ENCODE measurements at places on chromosomes 11 and 22.

- H3K36me3 ChIP-seq: peaks cover 53% of the 10 kb centered on the region
- H3K27me3 ChIP-seq: no peaks in the 10 kb centered on the region
- no peak overlapping the region for H3K4me3 ChIP-seq
- peak overlapping the region; percentile 66 for H3K27ac ChIP-seq
These were observed 120.9 kb downstream of the SWAP70 start for GRCh38 chr11:9784602-9785315.

DNA sequence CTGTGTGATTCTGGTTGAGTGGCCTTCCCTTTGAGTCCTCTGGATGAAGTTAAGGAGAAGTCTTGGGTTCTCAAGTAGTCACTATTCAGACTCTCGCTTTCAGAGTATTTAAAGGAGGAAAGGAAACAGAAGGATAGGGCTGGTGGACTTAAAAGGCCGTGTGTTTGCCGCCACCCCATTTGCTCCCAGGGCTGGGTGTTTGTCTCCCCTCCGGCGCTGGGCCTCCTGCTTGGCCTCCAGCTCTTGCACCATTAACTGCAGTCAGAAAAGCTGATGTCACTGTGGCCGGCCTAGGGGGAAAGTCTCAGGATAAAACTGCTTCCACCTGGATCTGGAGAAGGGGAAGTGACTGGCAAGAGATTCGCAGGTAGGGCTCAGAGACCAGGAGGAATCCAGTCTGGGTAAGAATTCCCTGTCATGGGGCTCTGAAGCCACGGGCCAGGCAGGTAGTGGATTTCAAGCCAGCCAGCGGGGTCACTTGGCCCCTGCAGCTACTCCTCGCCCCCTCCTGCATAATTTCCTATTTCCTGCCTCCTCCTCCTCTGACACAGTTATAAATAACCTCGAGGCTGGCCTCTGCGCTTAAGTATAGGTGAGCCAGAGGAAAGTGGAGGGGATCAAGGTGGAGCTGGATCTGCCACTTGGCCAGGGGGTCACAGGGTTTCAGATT lies 17.1 kb downstream of the TIMP3 start:
- peaks cover 94% of the 10 kb centered on the region for H3K4me1 ChIP-seq
- H3K27me3 ChIP-seq: no peaks in the 10 kb centered on the region
- peak; percentile 37 for DNase-seq
- H3K27ac ChIP-seq: peak overlapping the region; percentile 73
- no peak overlapping the region for H3K4me3 ChIP-seq
- H3K36me3 ChIP-seq: no peaks in the 10 kb centered on the region

DNA sequence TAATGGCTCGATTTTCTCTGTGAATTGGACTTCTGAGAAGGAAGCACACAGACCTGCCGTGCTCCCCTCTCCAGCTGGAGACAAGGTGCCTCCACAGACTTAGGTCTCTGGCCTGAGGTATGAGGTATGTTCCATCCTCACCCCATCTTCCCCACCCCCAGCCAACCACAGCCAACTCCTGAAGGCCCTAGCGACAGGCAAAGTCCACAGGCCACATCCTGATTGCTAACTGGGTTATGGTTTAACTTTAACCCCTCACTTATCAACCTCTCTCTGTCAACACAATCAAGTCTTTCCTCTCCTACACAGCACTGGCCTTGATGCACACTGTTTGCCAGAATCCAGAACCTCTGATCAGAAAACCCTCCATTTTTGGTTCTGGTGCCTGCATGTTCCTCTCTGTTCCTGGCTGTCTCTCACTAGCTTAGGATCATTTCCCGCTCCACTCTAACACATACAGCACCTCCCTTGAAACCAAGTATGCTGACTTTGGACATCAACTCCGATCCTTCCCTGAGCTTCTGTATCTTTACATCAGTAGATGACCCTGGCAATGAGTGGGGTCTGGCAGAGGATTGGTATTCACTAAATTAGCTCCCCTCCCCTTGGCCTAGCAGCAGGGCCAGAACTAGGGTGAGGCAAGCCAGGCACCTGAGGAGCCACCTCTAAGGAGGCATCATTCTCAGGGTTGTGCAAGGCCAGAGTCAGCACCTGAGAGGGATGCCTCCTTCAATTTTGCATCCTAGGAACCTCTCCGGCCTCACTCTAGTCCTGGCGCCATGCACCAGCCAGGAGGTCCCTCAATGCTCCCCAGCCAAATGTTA lies 22.0 kb downstream of the JAML start:
- H3K36me3 ChIP-seq: no peaks in the 10 kb centered on the region
- peaks cover 18% of the 10 kb centered on the region for H3K4me1 ChIP-seq
- no peak for DNase-seq
- H3K4me3 ChIP-seq: no peak overlapping the region
- no peak overlapping the region for H3K27ac ChIP-seq

- no peak overlapping the region for H3K4me3 ChIP-seq
- DNase-seq: no peak
- H3K27ac ChIP-seq: no peak overlapping the region
- no peaks in the 10 kb centered on the region for H3K27me3 ChIP-seq
- H3K4me1 ChIP-seq: no peaks in the 10 kb centered on the region
- peaks cover 93% of the 10 kb centered on the region for H3K36me3 ChIP-seq
These were observed 20.6 kb downstream of the ZW10 start for GRCh38 chr11:113752932-113753331.

DNA sequence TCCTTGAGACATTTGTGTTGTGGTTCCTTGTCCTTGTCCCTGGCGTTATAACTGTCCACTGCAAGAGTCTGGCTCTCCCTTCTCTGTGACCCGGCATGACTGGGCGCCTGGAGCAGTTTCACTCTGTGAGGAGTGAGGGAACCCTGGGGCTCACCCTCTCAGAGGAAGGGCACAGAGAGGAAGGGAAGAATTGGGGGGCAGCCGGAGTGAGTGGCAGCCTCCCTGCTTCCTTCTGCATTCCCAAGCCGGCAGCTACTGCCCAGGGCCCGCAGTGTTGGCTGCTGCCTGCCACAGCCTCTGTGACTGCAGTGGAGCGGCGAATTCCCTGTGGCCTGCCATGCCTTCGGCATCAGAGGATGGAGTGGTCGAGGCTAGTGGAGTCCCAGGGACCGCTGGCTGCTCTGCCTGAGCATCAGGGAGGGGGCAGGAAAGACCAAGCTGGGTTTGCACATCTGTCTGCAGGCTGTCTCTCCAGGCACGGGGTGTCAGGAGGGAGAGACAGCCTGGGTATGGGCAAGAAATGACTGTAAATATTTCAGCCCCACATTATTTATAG lies 23.0 kb downstream of the MYBPC3 start:
- H3K27ac ChIP-seq: peak overlapping the region; percentile 74
- peaks cover 64% of the 10 kb centered on the region for H3K4me1 ChIP-seq
- DNase-seq: peak; percentile 10
- no peaks in the 10 kb centered on the region for H3K27me3 ChIP-seq
- H3K4me3 ChIP-seq: no peak overlapping the region

DNA sequence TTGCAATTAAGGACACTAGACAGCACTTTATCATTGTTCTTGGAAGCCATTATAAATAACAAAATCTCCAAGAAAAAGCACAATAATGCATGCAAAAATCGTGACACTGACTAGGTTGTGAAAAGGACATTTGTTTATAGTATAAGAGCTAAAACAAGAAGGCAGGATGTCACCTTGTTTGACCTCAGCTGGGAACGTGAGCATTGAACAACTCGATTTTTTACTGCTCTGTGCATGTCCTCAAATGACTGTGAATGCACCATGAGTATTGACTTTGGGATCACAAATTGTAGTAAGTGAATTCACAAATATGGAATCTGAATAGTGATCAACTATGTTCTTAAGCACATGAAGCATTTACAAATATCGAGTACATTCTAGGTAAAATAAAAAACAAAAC lies 35.3 kb upstream of the ARHGAP20 start:
- H3K4me1 ChIP-seq: no peaks in the 10 kb centered on the region
- no peak overlapping the region for H3K27ac ChIP-seq
- no peaks in the 10 kb centered on the region for H3K36me3 ChIP-seq
- no peak overlapping the region for H3K4me3 ChIP-seq

- H3K4me1 ChIP-seq: no peaks in the 10 kb centered on the region
- no peaks in the 10 kb centered on the region for H3K27me3 ChIP-seq
These were observed 12.7 kb upstream of the FXYD2 start for GRCh38 chr11:117837070-117837776.

DNA sequence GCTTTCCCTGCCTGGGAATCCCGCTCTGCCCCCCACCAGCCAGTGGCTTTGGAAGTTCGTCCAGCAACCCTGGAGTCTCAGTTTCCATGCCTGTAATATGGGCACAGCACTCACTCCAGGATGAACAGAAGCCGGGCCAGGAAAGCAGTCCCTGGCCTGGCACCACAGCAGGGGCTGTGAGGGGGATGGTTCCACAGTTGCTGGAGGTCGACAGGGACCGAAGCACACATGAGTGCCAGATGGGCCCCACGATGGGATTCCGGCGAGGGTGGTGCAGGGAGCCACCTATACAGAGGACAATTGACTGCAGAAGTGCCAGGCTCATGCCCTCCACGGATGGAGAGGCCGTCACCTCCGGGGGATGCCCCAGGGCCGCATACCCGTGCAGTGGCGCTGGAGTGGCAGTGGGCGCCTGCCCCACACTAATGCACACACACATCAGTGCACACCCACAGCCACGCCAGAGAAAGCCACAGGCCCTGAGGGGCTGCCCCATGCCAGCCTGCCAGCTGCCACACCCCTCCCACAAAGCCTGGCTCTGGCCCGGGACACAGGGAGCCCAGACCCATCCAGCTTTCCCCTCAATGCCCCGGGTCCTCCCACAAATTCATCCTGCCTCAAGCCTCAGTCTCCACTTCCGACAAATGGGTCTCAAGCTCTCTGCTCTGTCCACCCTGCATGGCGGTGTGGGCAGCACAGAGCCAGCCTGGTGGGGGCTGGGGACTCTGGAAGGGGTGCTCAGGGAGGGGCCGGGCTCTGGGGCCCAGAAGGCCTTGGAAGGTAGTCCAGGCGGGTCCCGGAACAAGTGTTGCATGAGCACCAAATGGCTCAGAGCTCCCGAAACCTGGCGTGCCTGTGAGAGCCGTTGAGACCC lies 9.7 kb downstream of the ASCL2 start:
- DNase-seq: peak; percentile 15
- H3K4me1 ChIP-seq: no peaks in the 10 kb centered on the region
- H3K27ac ChIP-seq: no peak overlapping the region

DNA sequence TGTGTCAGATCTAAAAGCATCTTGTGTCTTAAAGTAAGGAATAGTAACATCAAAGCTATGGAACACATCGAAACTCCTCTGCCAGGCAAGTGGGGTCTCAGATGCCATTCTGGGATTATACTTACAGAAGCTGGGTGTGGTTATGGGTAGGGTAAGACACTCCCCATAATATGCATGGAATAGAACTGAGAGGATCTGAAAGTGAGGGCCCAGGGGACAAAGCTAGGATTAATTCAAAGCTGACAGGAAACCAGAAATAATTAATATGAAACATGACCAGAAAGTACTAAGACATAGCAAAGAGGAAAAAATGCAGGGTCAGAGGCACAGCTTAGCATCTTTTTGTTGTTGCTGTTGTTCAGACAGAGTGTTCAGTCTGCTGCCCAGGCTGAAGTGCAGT lies 40.2 kb upstream of the EED start:
- no peak for DNase-seq
- no peaks in the 10 kb centered on the region for H3K36me3 ChIP-seq
- H3K27me3 ChIP-seq: no peaks in the 10 kb centered on the region
- peaks cover 4% of the 10 kb centered on the region for H3K4me1 ChIP-seq

GRCh38 chr22:48751539-48752437 lies 1075.9 kb downstream of the BRD1 start:
- DNase-seq: peak; percentile 2
- H3K36me3 ChIP-seq: no peaks in the 10 kb centered on the region
- H3K4me1 ChIP-seq: no peaks in the 10 kb centered on the region
- no peak overlapping the region for H3K27ac ChIP-seq
- H3K4me3 ChIP-seq: no peak overlapping the region

GRCh38 chr11:38461751-38462150 lies 1863.7 kb upstream of the RAG2 start:
- H3K4me1 ChIP-seq: peaks cover 11% of the 10 kb centered on the region
- H3K27me3 ChIP-seq: peaks cover 2% of the 10 kb centered on the region
- DNase-seq: no peak
- no peaks in the 10 kb centered on the region for H3K36me3 ChIP-seq
- no peak overlapping the region for H3K27ac ChIP-seq

- H3K36me3 ChIP-seq: no peaks in the 10 kb centered on the region
- H3K27me3 ChIP-seq: no peaks in the 10 kb centered on the region
- H3K4me3 ChIP-seq: no peak overlapping the region
- DNase-seq: no peak
These were observed 184.6 kb upstream of the CARD18 start for GRCh38 chr11:105324156-105324555.

DNA sequence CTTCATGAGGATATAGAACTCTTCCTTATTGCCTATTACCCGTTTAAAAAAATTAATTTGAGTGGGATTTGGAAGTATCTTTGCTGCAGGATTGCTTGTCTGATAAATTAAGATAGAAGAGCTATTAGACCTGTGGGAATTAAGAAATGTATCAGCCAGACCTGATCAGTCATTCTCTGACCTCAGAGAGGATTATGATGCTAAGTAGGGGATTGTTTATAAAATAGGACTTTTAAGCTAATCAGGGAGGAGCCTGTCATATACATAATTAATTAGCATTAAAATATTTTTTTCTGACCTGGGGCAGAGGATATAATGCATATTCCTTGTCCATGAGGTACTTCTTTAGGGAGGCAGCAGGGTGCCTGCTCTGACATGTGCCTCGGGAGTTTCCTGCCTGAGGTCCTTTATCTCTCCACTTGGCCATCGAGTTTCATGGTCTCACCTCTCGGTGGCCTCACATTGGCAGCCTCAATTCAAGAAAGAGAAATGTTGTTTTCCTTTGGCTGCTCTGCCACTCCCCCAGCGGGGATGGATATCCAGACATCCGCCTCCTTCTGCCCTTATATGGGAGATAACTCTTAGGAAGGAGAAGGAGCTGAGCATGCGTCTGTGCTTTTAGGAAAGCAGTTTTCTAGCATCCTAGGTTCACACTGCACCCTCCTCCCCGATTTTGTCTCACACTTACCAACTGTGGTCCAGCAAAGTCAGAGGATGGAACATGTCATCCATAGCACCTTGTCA lies 41.1 kb downstream of the DIXDC1 start:
- peak; percentile 56 for DNase-seq
- peak overlapping the region; percentile 92 for H3K27ac ChIP-seq
- no peaks in the 10 kb centered on the region for H3K27me3 ChIP-seq
- H3K4me3 ChIP-seq: no peak overlapping the region
- H3K36me3 ChIP-seq: peaks cover 20% of the 10 kb centered on the region
- peaks cover 4% of the 10 kb centered on the region for H3K4me1 ChIP-seq

GRCh38 chr11:38043060-38043459 lies 1445.0 kb upstream of the RAG2 start:
- H3K4me1 ChIP-seq: no peaks in the 10 kb centered on the region
- H3K4me3 ChIP-seq: no peak overlapping the region
- H3K36me3 ChIP-seq: no peaks in the 10 kb centered on the region
- no peaks in the 10 kb centered on the region for H3K27me3 ChIP-seq
- no peak overlapping the region for H3K27ac ChIP-seq
